Fibroblast of skin of right biceps (primary cell): ENCODE measurements at places on chromosomes 2 and 18.
A peak's percentile ranks its signal among the peaks of the same experiment; 100 is the strongest.

GRCh38 chr2:203238292-203238703 lies 520 bp upstream of the CYP20A1 start:
- no peak for DNase-seq

- no peak for DNase-seq
Measured at GRCh38 chr2:214311031-214311533, 99.8 kb upstream of the VWC2L start.

DNA sequence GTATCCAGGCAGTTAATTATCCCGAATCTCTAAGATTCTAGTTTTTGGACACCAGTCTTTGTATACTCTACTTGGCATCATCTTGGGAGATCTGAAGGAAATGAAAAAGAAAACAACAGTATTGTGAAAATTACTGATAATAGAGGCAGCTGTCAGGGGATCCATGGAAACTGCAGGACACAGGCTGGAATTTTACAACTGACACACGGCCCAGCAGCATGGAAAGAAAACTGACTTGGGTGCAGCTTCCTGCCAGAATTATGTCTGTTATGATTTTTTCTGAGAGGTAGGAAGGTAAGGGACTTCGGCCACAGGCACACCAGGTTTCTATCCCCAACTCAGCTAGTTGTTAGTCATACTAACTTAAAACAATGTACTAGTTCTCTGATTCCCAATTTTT lies 57.7 kb upstream of the ERBB4 start:
- no peak for DNase-seq

GRCh38 chr2:57510704-57511103 lies 535.9 kb upstream of the VRK2 start:
- no peak for DNase-seq

DNA sequence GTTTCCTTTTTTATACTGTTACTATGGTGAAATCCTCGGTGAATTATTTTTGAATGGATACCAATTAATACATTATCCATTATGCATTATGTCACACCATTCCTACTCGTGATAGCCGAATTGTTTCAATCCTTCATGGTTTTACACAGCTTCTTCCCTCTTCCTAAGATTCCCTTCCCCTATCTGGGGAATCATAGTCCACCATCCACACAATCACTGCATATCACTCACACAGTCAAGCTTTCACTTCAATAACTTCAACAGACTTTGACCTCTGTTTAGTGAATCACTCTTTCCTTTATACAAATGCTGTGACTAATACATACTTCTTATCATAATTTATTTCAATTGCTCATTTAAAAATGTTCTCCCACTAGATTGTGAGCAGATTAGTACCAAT lies 1108.1 kb upstream of the LRRTM1 start:
- DNase-seq: peak; percentile 0

DNA sequence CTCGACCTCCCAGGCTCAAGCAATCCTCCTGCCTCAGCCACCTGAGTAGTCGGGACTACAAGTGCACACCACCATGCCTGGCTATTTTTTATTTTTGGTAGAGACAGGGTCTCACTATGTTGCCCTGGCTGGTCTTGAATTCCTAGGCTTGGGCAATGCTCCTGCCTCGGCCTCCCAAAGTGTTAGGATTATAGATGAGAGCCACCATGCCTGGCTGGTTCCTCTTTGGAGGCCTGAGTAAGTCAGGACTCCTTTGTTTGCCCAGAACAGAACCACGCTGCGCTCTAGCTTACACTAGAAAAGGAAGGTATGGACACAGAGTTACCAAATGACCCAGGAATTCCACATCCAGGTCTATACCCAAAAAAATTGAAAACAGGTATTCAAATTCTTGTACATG lies 135.9 kb upstream of the SLC1A4 start:
- DNase-seq: no peak

GRCh38 chr2:145169285-145169684 lies 649.4 kb upstream of the ZEB2 start:
- DNase-seq: no peak

- DNase-seq: no peak
Measured at GRCh38 chr2:55824551-55825096, 99.0 kb downstream of the EFEMP1 start.

- DNase-seq: no peak
Measured at GRCh38 chr2:5190023-5190422, 502.2 kb upstream of the SOX11 start.

DNA sequence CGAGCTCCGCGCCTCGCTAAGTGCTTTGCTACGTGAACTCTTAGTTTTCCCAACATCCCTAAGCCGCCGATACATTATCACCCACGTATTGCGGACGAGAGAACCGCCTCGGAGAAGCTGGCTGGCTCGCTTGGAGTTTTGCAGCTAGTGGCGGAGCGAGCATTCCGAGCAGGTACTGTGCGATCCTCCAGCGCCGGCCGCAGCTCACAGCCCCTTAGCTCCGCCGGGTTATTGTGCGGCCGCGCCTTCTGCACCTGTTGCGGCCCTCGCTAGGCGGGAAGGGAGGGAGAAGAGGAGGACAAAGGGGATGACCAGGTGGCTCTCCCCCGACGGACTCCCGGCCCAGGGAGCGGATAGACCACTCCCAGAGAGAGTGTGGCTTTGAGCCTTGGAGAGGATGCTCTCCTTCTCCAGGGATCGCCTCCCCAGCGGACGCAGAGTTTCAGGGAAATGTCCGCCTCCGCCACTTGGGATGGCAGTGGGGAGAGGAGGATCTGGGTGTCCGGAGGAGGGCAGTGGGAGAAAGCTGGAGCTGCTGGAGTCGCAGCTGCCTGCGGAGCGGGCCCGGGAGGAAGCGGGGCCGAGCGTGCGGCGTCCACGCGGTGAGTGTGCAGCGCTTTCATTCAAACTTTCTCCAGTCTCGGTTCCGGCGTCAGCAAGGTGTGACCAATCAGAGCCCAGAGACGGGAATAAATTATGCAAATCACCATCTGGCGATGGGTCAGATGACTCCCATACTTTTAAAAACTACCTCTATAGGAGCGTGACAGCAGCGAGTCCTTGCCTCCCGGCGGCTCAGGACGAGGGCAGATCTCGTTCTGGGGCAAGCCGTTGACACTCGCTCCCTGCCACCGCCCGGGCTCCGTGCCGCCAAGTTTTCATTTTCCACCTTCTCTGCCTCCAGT lies at the start of gene LIPG:
TSS of gene LIPG (plus strand) at position 769 of the 905 bp plus-strand sequence. CDS start 252 bp downstream, outside the sequence.
- DNase-seq: peak; percentile 56

DNA sequence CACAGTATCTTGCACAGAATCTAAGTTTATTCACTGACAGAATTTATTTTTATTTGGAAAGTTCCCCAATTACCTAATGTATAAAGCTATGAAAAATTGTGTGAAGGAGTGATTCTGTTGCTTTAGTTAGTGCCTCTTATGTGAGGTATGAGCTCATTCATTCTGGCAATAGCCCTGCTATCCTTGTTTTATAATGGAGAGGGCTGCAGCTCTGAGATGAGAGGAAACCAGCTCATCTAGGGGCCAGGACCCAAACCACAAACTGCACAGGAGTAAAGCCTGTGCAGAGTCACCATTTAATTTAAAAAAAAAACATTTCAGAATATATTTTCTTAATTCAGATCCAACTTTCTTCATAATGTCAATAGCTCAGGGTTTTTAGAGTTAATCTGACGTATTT lies 383.0 kb downstream of the TMEM182 start:
- no peak for DNase-seq

- no peak for DNase-seq
Measured at GRCh38 chr2:212135739-212136138, 402.9 kb downstream of the ERBB4 start.

- DNase-seq: no peak
Measured at GRCh38 chr2:196988639-196989038, 62.1 kb upstream of the PGAP1 start.

- no peak for DNase-seq
Measured at GRCh38 chr2:205776720-205777119, 94.4 kb downstream of the NRP2 start.

- DNase-seq: peak; percentile 38
Measured at GRCh38 chr2:144325086-144325485, 194.8 kb downstream of the ZEB2 start.

DNA sequence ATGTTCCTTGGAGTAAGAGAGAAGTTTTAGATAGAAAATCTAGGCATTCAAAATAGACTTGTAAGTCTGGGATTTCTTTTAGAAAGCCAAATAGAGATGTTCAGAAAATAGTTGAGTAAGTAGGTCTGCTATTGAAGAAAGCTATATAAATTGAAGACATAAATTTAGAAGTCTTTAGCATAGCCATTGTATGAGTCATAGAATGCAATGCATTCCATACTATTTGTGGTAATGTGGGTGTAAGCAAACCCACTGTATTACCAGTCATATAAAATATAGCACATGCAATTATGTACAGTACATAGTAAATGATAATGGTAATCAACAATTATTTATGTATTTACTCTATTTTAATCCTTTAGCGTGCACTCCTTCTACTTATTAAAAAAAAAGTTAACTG lies 14.1 kb downstream of the MC4R start:
- DNase-seq: peak; percentile 87

DNA sequence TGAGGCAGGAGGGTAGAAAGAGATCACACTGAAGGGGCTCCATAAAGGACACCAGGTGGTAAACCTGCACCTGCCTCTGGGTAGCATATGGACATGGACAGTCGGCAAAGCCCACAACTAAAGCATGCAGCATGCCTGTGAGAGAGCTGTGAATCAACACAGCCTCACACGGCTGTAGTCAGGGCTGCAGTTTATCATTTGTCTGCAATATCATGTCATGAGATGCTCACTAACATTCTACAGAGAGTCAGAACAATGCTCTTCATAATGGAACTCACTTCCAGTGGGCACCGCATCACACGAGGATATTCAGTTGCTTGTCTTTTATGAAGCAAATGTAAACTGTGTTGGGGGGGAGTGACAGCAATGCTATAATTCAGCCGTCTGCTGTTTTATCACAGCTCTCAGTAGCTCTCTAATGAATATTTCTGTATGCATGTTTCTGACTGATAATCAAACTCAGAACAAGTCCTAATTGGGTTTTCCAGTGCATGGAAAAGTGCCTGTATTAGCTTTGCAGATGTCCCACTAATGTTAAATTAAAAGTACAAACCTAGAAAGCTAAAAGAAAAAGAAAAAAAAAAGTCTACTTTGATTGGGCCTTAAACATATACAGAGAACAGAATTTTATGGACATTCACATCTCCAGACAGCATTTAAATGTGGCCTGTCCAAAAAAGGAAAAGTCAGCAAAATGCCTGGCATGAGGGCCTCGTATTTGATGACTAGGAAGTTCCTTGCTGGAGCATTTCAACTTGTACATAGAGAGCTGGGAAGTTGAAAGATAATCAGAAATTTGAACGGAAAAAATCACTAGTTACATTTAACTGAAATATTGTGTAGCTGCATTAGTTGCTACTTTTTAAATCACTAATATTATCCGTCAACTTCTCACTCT lies 406.1 kb upstream of the SOX11 start:
- no peak for DNase-seq

GRCh38 chr2:104068665-104069064 lies 785.2 kb upstream of the POU3F3 start:
- DNase-seq: no peak

DNA sequence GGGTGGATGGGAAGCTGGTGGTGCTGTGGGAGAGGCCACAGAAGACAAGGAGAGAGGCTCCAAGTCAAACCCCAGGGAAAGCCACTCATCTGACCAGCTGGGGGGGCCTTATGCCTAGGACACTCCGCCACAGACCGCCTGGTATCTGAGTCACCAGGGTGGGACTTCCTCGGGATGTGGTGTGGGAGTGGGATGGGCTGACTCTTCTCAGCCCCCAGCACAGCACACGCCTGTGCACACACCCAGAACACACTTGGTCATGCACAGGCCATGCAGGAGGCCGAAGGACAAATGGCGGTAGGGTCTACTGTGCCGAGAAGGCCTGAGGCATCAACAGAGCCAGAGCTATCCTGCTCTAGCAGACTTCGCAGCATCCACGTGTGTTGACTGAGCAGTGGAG lies 136.4 kb downstream of the INHBB start:
- no peak for DNase-seq

- DNase-seq: no peak
Measured at GRCh38 chr2:143685421-143686078, 556.3 kb downstream of the ARHGAP15 start.

GRCh38 chr18:76115580-76115979 lies 379.5 kb downstream of the ZNF516 start:
- no peak for DNase-seq

DNA sequence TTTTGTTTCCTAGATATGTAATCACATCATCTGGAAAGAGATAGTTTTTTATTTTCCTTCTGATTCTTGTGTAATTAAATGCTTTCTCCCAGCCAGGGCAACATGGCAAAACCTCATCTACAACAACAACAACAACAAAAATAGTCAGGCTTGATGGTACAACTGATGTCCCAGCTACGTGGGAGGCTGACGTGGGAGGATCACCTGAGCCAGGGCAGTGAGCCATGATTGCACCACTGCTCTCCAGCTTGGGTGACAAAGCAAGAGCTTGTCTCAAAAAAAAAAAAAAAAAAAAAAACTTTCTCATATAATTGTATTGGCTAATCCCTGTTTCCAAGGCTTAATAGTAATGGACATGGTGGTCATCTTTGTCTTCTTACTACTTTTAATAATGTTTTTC lies 26.4 kb upstream of the PGAP1 start:
- DNase-seq: no peak

DNA sequence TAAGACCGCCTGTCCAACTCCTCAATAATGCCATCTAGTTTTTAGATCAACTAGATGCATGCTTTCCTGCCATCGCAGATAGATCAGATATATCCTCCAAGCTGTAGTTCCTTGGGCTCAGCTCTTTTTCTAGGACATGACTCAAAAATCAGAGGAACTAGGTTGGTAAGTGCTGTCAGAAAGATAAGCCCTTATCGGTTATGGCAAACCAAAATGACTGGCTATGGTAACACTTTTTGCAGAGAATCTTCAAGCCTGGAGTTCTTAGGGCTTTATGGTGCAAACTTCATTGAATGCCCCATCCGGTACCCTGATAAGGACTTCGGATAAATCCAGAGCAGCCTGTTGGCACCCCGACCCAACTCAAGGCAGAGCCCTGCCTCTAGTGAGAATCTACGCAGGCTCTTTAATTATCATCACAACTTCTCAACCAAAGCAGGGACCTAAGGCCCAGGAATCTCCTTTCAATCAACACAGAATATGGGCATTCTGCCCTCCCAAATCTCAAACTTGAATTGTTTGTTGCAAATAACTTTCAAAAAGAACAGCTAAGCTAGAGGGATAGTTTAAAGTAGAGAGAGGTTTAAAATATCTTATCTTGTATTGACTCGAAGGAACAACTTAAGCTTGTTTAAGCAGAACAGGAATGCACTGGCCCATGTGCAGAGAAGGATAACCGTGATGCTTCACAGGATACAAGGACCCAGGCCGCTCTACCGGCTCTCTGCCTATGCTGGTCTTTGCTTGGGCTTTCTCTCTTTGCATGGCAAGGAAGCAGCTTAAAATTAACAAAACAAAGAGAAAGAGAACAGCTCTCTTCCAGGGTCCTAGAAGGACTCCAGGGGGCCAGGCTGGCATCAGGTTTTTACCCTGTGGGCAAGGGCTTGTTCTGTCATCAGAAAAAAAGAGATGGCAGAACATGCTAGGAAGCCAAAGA lies 3.4 kb upstream of the CYP1B1 start:
- no peak for DNase-seq

GRCh38 chr2:176202491-176202890 lies 14.0 kb downstream of the HOXD1 start:
- no peak for DNase-seq

GRCh38 chr2:146214394-146214929 lies 1630.4 kb upstream of the ACVR2A start:
- no peak for DNase-seq

GRCh38 chr18:22172594-22173049 lies 3.2 kb downstream of the GATA6 start:
- no peak for DNase-seq

- DNase-seq: no peak
Measured at GRCh38 chr2:26573241-26573925, 67.8 kb downstream of the CIB4 start.

- peak; percentile 76 for DNase-seq
Measured at GRCh38 chr2:15223887-15224286, 337.2 kb downstream of the NBAS start.
